ENCODE measurements at places on chromosomes 12 and 14.

GRCh38 chr12:49131894-49132461, 783 bp upstream of the TUBA1B start:
- DNase-seq, result peak; percentile 58

DNA sequence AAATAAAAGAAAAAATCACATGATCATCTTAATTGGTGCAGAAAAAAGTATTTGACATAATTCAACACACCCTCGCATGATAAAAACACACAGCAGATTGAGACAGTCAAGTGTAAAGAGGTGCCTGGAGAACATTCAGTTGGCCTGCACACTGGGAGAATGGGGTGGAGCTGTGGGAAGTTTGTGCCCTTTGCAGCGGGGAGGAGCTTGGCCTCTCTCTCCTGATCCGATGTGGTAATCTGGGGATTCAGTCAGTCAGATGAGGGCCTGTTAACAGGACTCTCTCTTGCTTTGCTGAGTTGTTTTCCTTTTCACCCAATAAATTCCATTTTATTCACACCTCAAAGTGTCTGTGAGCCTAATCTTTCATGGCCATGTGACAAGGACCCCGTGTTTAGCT, 5.9 kb downstream of the SERPINA6 start:
- peak; percentile 23 for DNase-seq

- peak; percentile 11 for DNase-seq
Observed at GRCh38 chr12:132423251-132423819, 66.6 kb upstream of the FBRSL1 start.

- DNase-seq, result no peak
Observed at GRCh38 chr14:36901861-36902260, 240.2 kb downstream of the PAX9 start.

- DNase-seq, result peak; percentile 85
Observed at GRCh38 chr12:26658991-26659390, 174.0 kb downstream of the ITPR2 start.

DNA sequence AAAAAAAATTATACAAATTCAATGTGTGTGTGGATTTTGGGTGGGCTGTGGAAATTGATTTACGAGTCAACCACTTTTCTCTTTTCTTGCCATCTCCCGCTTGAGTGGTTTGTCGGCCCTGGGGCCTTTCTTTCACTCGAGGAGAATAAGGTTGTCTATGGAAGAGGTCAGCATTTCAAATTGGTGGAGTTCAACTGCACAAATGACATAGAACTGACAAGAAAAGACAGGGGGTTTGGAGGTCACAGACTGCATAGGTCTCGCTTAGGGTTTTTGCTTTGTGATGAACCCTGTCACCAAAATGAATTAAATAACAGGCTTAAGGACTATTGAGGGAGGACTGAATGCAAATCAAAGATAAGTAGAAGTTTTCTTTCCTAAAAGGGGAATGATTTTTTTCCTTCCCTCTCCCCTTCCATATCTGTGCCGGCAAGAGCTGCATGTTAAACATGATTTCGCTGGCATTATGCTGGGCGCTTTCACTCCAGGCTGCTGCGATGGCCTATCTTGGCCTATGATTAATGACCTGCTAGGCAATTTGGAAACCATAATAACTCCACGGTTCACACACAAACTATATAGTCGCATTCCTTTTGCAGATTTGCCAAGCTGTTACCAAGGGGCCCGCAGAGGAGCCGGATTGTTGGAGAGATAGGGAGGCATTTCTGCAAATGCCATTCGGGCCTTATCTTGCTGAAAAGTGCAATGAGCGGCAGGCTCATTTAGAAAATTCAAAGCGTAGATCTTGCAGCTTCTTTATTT, 20.7 kb downstream of the ASCL1 start:
- no peak for DNase-seq

DNA sequence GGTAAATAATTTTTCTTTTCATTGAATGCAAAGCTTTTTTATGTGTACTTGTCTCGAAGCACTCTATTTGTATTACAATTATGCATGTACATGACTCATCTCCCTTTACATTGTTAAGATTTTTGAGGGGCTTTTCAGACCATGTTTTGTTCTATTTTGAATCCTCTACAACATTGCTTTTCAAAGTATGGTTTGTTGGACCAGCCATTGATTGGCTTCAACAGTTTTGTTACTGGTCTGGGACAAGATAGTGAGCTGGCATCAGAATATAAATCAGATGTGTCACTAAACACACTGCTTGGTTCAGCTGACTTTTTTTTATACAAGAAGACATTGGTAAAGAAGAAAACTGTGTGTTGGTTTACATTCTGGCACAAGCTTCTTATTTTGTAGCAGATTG, 122.3 kb downstream of the MON2 start:
- no peak for DNase-seq

DNA sequence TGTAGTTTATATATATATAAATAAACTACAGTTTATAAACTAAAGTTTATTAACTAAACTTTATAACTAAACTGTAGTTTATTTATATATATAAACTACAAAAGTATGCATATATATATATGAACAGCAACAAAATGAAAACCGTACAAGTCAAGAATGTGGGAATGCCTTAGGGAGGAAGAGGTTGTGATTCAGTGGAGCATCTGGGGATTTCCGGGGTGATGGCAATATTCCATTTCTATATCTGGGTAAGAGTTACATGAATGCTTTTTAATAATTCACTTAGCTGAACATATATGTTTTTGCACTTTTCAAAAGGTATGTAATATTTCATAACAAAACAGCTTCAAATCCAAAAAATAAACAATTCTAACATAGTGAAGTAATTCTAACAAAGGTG, 30.1 kb upstream of the CAND1 start:
- no peak for DNase-seq

- DNase-seq, result no peak
Observed at GRCh38 chr14:33357225-33358010, 418.7 kb downstream of the NPAS3 start.

DNA sequence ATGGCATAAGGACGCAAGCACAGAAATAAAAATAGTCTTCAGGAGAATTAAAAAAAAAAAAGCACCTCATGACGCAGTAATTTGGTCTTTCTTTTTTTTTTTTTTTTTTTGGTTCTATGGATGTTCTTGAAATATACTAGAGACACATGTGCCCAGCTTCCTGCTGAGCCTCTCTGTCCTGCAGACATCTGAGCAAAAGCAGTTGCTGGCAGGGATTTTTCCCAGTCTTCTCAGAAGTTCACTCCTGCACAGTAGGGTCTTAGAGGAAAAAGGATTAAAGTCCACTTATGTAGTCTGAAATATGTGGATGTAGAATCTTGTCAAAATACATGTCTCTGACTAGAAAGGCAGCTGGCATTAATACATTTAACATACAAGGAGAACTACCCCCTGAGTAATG, 1888.1 kb upstream of the SEL1L start:
- DNase-seq, result no peak

GRCh38 chr12:28202374-28203130, 12.3 kb downstream of the CCDC91 start:
- DNase-seq, result no peak

DNA sequence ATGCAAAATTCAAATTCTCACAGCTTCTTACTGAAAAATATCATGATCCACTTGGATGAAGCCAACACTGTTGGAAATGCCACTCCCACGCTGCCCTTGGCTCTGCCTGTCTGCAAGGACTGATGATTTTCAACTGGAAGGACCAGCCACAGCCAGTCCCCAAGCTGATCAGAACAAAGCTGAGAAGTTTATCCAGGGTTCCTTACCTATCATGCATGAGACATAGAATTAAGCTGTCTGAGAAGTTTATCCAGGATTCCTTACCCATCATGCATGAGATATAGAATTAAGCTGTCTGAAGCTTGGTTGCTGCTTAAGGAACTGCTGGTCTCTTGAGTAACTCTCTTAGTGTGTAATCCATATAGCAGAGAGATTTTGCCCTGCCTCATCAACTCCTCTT, 159.8 kb upstream of the TMEM260 start:
- DNase-seq, result no peak

- DNase-seq, result peak; percentile 61
Observed at GRCh38 chr14:32028599-32028998, 48.5 kb upstream of the ARHGAP5 start.
